Skeletal muscle cell (primary cell): ENCODE measurements at places on chromosomes 3 and 15.

DNA sequence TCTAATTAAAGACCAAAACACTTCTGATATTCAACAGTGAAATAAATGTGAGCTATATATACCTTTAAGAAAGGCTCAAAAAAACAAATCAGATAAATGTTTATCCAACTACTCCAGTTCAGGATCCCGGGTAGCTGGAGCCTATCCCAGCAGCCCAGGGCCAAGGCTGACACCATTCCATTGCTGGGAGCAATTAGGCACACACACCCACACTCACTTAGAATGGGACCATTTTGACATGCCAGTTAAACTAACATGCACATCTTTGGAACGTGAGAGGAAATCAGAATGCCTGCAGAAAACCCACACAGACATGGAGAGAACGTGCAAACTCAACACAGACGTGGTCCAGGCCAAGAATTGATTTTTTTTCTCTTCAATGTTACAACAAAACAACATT is 30.0 kb upstream of the PLSCR4 start:
- peak; percentile 44 for DNase-seq

DNA sequence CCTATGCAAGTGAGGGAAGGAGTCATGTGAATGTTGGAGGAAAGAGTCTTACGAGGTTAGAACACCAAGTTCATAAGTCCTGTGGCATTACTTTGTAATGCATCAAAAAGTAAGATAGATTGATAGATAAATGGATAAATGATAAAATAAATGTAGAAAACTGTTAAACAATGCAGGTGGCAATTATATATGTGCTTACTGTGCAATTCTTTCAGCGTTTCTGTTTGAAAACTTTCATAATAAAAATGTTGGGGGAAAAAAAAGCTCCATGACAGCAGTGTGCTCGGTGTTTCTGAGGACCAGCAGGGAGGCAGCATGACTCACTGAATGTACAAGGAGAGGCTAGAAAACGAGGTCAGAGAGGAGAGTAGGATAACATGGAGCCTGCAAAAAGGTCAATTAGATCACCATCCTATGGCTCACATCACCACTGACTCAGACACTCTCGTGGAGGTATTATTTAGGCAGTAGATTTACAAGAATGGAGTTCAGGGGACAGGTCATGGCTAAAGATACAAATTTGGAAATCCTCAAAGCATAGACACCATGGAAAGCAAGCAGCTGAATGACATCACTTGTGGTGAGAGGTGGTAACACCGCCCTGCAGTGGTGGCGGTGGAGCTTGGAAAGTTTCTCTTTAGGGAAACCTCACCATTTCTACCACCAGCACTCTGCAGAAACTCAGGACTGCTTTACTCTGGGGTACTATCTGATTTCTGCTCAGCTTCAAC is 219.8 kb downstream of the CTNNB1 start:
- DNase-seq, result peak; percentile 74

DNA sequence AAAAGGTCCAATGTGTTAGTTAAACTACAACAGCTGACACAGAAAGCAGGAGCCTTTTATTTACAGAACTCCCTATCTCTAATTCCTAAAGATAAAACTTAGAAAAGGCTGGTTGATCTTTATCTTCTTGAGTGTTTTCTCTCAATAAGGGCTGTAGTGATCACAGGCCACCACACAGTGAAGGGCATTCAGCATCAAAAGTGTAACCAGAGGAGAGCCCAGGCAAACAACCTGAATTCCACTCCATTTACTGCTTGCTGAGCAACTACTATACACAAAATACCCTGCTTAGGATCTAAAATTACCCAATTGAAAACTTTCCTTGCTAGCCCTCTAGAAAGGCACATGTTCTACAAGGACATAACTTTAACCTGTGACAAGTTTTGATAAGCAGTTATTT is 122.7 kb downstream of the MEIS2 start:
- no peak for DNase-seq

DNA sequence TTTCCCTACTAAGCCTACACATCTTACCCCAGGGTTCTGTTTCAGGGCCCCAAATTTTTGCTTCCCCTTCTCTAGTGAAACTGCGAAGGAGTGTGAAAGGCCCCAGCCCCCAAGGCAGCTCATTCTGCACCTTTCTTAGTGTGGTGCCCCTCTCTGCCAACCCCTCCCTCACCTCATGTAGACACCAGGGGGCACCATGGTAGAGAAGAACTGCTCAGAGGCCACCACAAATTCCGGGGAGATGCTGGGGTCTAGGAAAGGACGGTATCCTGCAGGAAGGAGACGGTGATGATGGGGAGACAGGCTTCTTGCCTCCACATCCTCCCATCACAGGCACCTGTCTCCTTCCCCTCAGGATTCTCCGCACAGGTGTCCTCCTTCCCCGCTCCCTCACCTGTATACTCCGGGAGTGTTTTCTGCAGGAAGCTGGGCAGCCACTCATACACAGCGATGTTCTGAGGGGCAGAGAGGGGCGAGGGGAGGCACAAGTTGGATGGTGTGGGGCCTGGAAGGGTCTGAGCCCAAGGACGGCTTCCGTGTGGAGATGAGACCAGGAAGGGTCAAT is 3.6 kb downstream of the DUOX2 start:
- no peak for DNase-seq

- no peak for DNase-seq
Measured at GRCh38 chr15:69666921-69667811, 214.5 kb downstream of the RPLP1 start.

DNA sequence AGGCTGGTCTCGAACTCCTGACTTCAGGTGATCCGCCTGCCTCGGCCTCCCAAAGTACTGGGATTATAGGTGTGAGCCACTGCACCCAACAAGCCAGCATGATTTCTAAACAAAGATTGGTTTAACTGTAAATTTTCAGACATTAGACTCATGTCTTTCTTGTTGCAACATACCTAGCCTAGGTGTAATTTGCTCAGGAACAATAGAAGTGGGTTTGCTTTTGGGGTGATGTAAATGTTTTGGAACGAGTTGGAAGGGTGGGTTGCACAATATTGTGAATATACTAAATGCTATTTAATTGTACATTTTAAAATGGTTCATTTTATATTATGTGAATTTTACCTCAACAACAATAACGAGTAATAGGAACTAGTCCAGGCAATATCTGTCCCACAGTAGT is 7.1 kb downstream of the CCR4 start:
- no peak for DNase-seq

DNA sequence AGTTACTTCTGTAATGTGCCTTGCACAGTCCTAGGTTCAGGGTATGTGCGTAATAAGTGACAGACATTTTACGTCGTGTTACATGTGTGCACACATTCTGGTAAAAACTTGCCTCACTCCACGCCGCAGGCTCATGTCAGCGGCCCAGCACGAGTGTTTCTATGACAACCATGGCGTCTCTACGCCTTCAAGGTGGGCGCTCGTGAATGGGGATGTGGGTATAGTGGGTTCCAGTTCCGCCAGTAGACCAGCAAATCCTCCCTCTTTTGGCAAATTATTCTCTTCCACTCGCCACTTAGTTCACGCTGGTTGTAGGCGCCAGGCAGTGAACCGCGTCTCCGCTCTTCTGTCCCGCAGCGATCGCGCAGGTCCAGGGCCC is 40.3 kb downstream of the CHST14 start:
- DNase-seq, result no peak

- no peak for DNase-seq
Measured at GRCh38 chr3:19427422-19428149, 279.3 kb downstream of the KCNH8 start.

DNA sequence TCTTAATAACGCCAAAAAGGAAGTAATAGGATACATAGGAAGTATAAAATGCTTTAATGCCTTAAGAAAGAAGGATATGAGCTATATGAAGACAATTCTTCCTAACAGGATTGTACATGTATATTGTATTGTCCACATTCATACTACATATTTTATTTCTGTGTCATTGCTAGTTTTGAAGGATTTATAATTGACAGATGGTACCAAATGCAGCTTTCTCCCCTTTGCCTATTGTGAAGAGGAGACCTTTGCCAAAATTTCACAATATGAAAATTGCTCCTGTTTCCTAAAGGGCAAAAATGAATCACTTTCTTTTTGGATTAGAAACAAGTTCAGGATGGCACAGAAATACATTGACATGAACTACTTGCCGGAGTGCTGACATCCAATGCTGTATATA is 34.8 kb upstream of the EOMES start:
- no peak for DNase-seq

DNA sequence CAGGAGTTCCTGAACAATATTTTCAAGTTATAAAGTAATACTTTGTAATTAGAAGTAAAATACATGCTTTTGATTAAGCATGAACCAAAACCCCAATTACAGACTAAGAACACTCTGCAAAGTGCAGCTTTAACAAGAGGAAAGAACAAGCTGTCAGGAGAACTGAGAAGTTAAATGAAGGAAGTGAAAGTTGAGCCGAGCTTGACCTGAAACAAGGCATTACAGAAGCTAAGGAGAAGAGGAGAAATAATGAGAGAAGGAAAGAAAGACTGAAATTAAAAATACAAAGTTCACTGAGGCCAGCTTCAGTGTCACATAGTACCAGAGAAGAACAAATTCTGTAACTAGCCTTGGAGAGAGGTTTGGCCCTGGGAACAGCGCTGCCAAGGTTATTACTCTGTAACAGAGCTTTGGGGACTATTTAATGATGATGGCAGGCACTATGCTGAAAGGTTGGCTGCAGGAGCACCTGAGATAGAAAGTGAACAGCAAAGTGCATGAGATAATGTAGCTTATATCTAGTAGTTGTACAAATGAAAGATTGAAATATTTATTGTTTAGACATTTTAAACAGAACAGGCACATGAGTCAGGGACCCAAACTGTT is 241.9 kb upstream of the PEX5L start:
- DNase-seq, result no peak

DNA sequence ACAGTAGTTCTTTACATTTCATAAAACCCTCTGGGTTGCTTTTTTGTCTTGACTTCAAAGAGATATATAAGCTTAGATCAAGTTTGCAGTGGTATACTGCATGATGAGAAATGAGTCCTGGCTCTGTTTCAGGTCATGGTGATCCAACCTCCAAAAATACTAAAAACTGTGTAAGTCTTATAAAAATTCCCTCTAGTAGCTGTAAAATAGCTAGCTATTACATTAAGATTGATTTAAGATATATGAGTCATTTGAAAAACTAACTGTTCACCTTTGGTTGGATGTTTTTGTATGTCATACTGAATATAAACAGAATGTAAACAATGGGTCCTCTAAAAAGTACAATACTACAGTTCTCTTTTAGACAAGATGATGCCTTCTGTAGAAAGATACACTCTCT is 879.2 kb downstream of the ROBO1 start:
- DNase-seq, result no peak

GRCh38 chr3:53808496-53808895 is 37.7 kb downstream of the CHDH start:
- no peak for DNase-seq

DNA sequence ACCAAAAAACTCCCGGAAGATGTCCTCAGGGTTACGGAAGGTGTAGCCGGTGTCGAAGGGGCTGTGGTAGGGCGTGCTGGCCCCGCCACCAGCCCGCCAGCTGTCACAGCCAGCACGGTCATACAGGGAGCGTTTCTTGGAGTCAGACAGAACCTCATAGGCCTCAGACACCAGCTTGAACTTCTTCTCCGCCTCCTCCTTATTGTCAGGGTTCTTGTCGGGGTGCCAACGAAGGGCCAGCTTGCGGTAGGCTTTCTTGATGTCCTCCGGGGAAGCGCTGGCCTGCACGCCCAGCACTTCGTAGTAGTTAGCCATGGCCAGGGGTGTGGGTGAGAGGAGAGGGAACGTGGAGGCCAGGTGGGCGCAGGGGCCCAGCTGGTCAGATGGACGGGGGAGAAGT is 3.8 kb downstream of the DNAJB8 start:
- DNase-seq, result no peak

- DNase-seq, result no peak
Measured at GRCh38 chr3:78610462-78611125, 1157.2 kb downstream of the ROBO1 start.

DNA sequence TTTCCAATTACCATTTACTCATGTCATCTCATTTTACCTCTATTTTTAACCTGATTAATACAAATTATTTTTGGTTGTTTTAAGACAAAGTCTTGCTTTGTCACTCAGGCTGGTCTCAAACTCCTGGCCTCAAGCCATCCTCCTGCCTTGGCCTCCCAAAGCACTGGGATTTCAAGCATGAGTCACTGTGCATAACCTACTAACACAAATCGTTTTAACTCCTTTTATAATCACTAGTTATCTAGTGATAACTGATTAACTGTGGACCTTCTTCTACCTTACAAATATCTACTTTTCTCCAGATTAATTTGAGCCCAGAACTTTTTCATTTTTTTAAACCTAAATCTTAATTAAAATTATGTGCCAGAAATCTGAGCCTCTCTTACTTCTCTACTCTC is 4.6 kb downstream of the ATP13A3 start:
- DNase-seq, result no peak

DNA sequence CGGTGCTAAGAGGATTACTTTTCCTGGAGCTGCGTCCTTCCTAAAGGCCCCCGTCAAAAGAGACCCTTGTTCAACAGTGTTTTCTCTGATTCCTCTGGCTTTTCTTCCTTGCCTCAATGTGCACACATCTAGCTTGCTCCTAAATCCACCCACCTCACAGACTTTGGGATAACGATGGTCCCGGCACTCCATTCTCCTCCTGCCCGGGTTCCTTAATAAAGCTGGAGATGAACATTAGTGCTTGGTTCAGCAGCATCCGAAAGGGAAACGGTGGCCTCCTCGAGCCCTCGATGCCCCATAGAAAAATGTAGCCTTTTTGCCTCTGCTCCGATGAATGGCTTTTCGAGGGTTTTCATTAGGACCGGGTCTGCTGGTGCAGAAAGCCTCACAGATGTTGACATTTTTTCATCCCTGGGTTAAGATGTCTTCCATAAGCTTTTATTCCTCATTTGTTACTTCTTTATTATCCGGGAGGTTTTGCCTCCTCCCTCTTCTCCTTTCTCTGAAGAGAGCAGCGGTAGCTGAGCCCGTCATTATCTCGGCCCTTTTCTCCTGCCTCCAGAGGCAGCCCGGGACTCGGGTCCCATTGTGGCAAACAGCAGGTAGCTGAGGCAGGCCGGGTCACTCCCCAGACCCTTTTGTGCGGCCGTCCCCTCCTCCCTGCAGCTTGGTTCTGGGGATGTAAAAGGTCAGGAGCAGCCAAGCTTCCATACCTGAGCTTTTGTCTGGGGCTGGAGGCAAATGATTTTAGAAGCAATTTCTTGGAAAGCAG is 64.6 kb downstream of the CPN2 start:
- no peak for DNase-seq

DNA sequence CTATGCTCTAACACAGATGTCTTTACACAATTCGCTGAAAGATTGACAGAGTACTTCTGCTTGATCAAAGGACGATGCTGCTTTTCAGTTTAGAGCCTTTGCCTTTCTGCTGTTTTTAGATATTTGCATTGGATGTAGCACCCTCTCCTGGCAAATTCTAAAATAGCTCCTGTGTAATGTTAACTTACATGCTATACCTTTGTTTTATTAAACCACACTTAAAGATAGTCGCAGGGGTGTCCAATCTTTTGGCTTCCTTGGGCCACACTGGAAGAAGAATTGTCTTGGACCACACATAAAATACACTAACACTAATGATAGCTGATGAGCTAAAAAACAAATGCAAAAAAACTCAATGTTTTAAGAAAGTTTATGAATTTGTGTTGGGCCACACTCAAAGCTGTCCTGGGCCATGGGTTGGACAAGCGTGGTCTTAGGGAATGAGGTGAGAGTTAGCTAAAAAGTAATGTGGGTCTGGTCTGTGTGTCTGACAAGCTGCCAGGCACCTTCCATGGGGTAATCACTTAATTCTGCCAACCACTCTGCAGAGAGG is 62.9 kb downstream of the ATG7 start:
- peak; percentile 36 for DNase-seq
